ENCODE measurements at places on chromosomes 3 and 15.
A peak's percentile ranks its signal among the peaks of the same experiment; 100 is the strongest.

- H3K27ac ChIP-seq: no peak overlapping the region
- H3K36me3 ChIP-seq: no peaks in the 10 kb centered on the region
- no peak for DNase-seq
- H3K4me3 ChIP-seq: no peak overlapping the region
- H3K27me3 ChIP-seq: no peaks in the 10 kb centered on the region
- H3K4me1 ChIP-seq: no peaks in the 10 kb centered on the region
These were observed 195.0 kb upstream of the EPHA3 start for GRCh38 chr3:88912294-88912877.

GRCh38 chr3:31075471-31075870, 181.0 kb upstream of the GADL1 start:
- H3K27me3 ChIP-seq: no peaks in the 10 kb centered on the region
- DNase-seq: no peak
- no peaks in the 10 kb centered on the region for H3K36me3 ChIP-seq

GRCh38 chr3:136250903-136251460, 842 bp downstream of the PCCB start:
- H3K27ac ChIP-seq: peak overlapping the region; percentile 89
- no peaks in the 10 kb centered on the region for H3K36me3 ChIP-seq
- H3K4me1 ChIP-seq: peaks cover 10% of the 10 kb centered on the region
- no peaks in the 10 kb centered on the region for H3K27me3 ChIP-seq
- H3K4me3 ChIP-seq: peak overlapping the region; percentile 66
- no peak for DNase-seq

DNA sequence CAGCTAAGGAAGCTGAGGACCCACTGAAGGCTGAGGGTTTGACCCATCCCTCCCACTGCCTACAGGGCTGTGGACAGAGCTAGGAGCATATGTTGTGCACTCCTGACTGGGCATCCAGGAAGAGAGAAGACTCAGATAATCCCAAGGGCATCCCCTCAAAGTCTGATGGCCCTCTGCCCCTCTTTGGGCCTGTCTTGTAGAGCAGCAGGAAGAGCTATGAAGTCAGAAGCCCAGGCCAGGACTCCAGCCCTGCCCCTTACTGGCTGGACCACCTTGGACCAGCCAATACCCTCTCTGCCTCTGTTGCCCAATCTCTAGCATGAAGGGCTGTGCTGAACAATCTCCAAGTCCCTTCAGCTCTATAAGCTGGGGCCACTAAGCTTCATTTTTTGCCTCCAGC, 210.8 kb downstream of the RPLP1 start:
- H3K27ac ChIP-seq: no peak overlapping the region
- H3K4me1 ChIP-seq: no peaks in the 10 kb centered on the region
- H3K27me3 ChIP-seq: no peaks in the 10 kb centered on the region
- H3K36me3 ChIP-seq: no peaks in the 10 kb centered on the region
- H3K4me3 ChIP-seq: no peak overlapping the region

DNA sequence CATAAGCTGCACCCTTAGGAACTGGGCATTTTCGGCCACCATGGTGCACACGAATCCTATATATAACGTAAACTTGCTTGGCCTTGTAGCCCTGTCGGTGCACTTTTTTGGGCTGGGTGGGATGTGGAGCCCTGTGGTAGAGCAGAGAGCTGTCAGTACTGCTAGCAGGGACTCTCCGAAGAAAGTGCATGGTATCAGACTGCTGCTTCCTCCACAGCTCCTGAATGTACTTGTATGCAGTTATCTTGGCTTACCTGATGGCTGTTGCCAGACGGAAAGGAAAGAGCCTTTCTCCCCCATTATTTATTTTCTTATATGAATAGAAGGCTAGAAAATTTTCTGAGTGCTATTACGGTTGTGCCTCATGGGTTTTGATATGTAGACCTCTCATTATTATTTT, 8.4 kb downstream of the GALK2 start:
- H3K36me3 ChIP-seq: no peaks in the 10 kb centered on the region
- H3K4me1 ChIP-seq: no peaks in the 10 kb centered on the region
- H3K27me3 ChIP-seq: no peaks in the 10 kb centered on the region

DNA sequence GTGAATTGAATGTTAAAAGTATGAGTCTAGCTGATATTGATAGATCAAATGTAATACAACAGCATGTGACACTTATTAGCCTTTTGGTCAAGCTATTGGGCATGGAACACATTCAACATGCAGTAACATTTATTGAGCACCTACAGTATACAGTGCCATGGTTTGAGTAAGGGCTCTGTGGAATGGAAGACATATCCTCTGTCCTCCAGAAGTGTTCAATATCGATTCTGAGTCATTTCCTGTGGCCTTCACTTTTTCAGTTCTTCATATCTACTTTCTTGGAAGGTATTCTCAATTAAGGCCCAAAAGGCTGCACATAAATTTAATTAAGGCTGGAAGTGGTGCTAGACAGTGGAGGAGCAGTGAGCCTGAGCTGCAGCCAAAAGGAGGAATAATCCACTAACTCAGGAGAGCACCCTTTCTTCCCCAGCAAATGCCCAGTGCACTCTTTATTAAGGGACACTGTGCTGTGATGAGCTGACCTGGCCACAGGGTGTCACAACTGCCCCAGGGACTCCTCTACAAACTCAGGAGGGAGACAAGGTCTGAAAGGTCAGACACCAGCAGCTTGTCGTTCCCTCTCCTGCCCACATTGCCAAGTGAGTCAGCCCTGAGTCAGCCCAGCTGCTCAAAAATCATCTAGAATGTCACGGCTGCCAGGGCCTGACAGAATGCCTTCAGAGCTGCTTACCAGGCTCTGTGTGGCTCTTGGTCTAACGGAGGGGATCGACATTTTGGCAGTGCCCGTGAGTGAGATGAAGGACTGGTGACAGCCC, 544.8 kb downstream of the AGBL1 start:
- H3K36me3 ChIP-seq: no peaks in the 10 kb centered on the region
- no peaks in the 10 kb centered on the region for H3K4me1 ChIP-seq
- no peaks in the 10 kb centered on the region for H3K27me3 ChIP-seq
- DNase-seq: no peak

DNA sequence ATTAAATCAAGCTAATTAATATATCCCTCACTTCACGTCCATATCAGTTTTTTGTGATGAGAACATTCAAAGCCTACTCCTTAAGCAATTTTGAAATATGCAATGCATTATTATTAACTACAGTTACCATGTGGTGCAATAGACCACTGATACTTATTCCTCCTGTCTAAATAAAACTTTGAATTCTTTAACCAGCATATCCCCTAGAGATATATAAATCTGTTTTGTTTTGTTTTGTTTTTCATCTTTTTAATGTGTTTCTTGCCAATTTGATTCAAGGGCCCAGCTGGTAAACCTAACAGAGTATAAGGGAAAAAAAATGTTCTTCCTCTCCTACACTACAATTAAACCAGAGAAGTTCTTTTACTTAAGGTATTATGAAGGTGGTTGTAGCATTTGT, 524.2 kb downstream of the NAALADL2 start:
- no peaks in the 10 kb centered on the region for H3K36me3 ChIP-seq
- no peak for DNase-seq
- no peak overlapping the region for H3K4me3 ChIP-seq
- no peaks in the 10 kb centered on the region for H3K4me1 ChIP-seq
- no peaks in the 10 kb centered on the region for H3K27me3 ChIP-seq

- no peak for DNase-seq
- H3K36me3 ChIP-seq: no peaks in the 10 kb centered on the region
- no peaks in the 10 kb centered on the region for H3K27me3 ChIP-seq
These were observed 79.9 kb downstream of the MYH15 start for GRCh38 chr3:108430540-108430939.

- peak overlapping the region; percentile 72 for H3K27ac ChIP-seq
- H3K4me1 ChIP-seq: no peaks in the 10 kb centered on the region
- no peaks in the 10 kb centered on the region for H3K36me3 ChIP-seq
These were observed 103.4 kb upstream of the HACD2 start for GRCh38 chr3:123688241-123688747.

GRCh38 chr3:153373606-153374005, 211.6 kb downstream of the RAP2B start:
- DNase-seq: no peak
- H3K27me3 ChIP-seq: no peaks in the 10 kb centered on the region
- H3K36me3 ChIP-seq: no peaks in the 10 kb centered on the region
- no peak overlapping the region for H3K4me3 ChIP-seq

GRCh38 chr3:55807210-55807609, 320.1 kb upstream of the WNT5A start:
- H3K27me3 ChIP-seq: no peaks in the 10 kb centered on the region
- no peak overlapping the region for H3K27ac ChIP-seq
- no peaks in the 10 kb centered on the region for H3K36me3 ChIP-seq
- H3K4me1 ChIP-seq: no peaks in the 10 kb centered on the region
- no peak for DNase-seq
- no peak overlapping the region for H3K4me3 ChIP-seq

GRCh38 chr3:7813365-7813764, 688.3 kb upstream of the LMCD1 start:
- no peak for DNase-seq
- no peaks in the 10 kb centered on the region for H3K4me1 ChIP-seq
- no peak overlapping the region for H3K4me3 ChIP-seq
- no peaks in the 10 kb centered on the region for H3K36me3 ChIP-seq

DNA sequence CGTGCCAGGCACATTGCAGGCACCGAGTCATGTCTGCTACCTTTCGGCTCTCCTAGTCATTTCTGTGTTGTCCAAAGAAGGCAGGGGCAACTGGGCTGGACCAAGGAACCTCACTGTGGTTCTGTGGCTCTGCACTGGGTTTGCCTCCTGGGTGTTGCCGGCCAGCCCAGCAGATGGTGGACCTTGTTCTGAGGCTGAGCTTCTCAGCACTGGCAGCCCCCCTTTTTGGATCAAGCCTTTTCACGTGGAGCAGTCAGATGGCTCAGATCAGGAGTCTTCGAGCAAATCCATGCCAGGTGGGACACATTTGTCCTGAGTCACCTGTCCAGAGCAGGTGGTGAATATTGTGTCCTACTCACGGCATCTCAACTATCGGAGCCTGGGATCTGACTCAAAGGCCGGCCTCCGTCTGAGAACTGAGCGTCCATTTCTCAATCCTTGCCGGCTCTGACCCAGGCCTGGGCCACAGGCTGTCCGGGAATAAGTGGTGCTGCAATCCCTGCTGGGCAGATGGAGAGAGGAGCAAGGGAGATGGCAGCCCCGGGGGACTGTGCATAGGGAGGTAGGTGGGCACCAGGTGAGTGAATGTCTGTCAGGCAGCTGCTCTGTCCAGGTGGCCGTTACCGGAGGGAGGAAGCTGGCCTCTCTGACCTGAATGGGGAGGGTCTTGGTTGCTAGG, at the start of gene IL16:
Gene IL16 (plus strand): TSS at position 304 of the 679 bp plus-strand sequence. CDS start 28,521 bp downstream, outside the sequence.
- no peak within 1 kb of the TSS for H3K4me3 ChIP-seq
- H3K27me3 ChIP-seq: no peaks in the 10 kb centered on the region

DNA sequence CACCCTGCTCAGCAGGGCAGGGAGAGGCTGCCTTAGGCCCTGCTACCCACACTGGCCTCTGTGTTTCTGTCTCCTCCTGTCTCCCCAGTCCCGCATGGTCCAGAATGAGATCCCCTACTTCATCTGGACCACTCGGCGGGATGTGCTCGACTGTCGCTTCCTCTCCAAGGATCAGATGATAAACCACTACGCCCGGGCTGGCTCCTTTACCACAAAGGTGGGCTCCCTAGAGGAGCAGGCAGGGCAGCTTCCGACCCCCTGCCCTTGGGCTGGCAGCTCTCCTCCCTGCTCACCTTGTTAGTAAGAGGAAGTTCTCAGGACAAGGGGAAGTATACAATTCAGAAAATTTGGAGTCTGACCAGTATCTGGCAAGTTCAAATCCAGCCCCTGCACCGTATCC, 5.9 kb downstream of the TTLL3 start:
- no peak overlapping the region for H3K4me3 ChIP-seq
- DNase-seq: no peak
- no peak overlapping the region for H3K27ac ChIP-seq

GRCh38 chr3:156642750-156643728, 31.4 kb upstream of the TIPARP start:
- no peaks in the 10 kb centered on the region for H3K27me3 ChIP-seq
- no peak overlapping the region for H3K27ac ChIP-seq
- no peak overlapping the region for H3K4me3 ChIP-seq
- no peaks in the 10 kb centered on the region for H3K4me1 ChIP-seq
- no peak for DNase-seq

DNA sequence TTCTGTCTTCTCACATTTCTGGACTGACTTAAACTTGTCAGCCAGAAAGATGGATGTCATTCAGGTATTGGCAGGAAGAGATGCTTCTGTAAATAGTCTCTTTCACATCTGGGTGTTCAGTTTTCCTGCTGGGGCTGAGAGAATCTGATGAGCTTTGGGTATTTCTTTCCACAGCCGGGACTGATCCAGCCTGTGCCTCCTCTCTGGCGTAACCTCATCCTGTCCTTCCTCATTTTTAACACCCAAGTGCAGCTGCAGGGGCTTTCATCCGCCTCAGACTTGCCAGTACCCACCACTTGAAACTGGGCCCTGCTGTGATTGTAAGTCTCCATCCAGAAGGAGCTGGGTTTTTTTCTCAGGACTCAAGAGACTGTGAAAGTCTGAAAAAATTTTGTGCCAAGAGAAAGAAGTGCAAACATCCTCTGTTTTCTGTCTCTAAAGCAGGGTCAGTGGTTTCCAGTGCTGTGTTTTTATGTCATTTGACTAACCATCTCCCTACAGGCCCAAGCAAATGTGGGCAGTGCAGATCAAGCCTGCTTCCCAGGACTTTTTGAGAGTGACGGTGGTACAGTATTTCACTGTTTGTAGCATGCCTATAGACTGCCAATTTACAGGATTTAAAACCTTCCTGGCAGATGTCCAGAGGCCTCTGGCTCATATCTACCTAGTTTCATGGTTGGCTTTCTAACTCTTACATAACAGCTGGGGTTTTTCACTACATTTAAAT, 342.7 kb downstream of the PTPRG start:
- H3K36me3 ChIP-seq: no peaks in the 10 kb centered on the region
- H3K27me3 ChIP-seq: no peaks in the 10 kb centered on the region
- peak overlapping the region; percentile 60 for H3K27ac ChIP-seq
- no peak overlapping the region for H3K4me3 ChIP-seq
- no peak for DNase-seq

DNA sequence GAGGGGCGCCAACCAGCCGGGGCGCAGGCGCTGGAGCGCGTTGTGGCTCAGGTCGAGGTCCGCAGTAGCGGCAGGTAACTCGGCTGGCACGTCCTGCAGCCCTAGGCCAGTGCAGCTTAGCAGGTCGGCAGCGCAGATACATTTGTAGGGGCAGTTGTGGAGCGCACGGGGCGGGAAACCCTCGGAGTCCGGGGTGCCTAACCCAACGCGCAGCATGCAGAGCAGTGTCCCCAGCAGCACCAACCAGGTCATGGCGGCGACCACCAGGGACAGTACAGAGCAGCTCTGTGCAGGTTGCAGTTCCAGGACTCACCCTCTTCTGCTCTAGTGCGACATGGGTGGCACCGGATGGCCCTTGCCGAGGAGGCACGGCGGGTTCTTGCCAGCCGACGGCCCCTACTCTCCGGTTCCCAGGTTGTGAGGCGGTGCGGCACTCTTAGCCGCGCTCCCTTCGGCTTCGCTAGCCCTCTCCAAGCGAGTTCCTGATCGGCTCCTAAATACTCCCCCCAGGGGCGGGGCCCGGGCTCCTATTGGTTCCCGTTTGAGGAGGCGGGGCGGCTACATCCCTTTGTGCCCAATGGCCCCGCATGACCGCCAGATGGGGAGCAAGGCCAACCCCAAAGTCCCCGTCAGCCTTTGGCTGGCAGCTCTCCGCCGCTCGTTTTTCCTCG, at the start of gene AMIGO3:
Gene AMIGO3 (minus strand): TSS at position 471 of the 671 bp plus-strand sequence. CDS start 219 bp downstream, at position 252.
- peak within 1 kb of the TSS; percentile 41 for H3K27ac ChIP-seq
- no peaks in the 10 kb centered on the region for H3K36me3 ChIP-seq
- peak within 1 kb of the TSS; percentile 70 for H3K4me3 ChIP-seq
- peaks cover 10% of the 10 kb centered on the region for H3K4me1 ChIP-seq
- no peaks in the 10 kb centered on the region for H3K27me3 ChIP-seq

GRCh38 chr3:21783839-21784238, 32.8 kb upstream of the ZNF385D start:
- H3K27ac ChIP-seq: no peak overlapping the region
- DNase-seq: no peak
- no peaks in the 10 kb centered on the region for H3K27me3 ChIP-seq
- no peaks in the 10 kb centered on the region for H3K4me1 ChIP-seq

Measured in breast epithelium (tissue), 4 donors.